ENCODE measurements at places on chromosomes 1 and 21.

DNA sequence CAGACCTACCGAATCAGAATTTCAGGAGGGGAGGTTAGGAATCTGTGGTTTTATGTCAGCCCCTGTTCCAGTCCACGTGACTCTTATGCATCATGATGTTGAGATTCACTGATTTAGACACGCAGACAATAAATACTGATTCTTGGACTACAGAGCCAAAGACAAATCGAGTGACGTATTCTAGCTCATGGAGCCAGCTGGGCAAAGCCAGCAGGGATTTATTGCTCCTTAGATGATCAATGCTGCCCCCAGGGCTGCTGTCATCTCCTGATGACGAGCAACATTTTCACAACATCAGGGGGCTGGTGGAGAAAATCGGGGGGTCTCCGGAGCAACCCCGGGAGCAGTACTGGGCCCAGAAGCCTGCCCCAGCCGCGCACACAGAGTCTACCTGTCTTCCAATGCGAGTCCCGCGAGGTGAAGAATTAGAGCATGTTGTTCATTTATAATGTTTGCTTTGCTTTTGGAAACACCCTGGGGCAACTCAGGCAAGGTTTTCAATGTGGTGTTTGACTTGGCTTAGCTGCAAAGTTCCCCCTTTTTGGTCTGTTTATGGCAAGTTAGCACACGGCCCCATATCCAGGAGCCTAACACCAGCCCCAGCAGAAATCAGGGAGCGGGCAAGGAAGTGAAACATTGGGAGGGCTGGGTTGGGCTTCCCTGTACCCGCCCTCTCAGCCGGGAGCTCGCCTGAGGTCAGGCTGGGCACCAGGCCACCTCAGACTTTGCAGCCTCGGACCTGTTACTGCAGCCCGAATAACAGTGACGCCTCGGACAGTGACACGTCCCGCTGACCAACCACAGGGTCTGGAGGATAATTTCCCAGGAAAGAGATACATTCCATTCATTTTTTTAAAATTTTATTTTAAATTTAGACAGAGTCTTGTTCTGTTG, 19.9 kb upstream of the CLDN14 start:
- no peak for DNase-seq

DNA sequence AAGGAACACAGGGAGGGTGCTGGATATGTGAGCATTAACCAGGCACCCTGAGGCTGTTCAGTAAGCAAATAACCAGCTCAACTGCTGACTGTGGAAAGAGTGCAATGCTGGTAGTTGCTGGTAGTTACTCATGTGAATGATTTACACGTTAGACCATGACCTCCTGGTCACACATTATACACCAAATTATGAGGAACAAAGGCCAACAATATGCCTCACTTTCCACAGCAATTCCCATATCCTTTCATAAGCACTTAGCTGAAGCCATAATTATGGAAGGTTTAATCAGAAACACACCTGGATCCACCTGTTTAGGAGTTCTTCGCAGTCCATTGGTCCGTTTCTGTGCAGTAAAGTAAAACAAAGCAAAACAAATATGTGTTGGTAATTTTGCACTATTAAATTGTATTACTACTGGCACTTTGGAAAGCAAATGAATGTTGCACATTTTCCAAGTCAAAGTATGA, 281.8 kb downstream of the VAV3 start:
- DNase-seq = peak; percentile 66

GRCh38 chr1:54415991-54416390, 9.8 kb upstream of the SSBP3 start:
- DNase-seq = no peak

DNA sequence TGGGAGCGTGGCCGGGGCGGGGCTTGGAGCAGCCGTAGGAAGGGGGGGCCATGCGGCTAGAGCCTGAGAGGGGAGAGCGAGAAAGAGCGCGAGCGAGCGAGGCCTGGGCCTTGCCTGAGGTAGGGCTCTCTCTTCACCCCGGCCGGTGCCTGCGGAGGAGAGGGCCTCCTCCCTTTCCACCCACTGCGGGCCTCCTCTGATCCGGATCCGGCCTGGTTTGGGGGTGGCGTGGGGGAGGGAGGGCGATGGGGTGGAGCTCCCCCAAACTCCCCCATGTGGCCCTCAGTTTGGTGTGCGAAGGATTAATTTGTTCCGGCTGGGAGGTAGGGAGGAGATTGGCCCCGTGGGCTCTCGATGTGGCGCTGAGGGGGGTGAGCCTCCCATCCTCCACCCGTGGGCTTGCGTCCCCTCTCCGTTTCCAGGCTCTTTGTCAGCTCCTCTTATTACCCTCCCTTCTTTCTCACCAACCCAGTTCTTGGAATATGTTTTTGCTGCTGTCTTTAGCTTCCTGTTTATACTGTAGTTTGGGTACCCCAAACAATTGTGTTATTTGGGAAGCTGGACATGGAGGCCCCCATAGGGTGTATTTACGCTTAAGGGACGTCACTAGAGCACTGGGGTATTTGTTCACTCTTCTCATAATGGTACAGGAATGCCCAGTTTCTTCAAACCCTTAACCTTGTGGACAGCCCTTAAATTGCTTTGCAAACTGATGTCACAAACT, 685 bp downstream of the UBAP2L start:
- no peak for DNase-seq

DNA sequence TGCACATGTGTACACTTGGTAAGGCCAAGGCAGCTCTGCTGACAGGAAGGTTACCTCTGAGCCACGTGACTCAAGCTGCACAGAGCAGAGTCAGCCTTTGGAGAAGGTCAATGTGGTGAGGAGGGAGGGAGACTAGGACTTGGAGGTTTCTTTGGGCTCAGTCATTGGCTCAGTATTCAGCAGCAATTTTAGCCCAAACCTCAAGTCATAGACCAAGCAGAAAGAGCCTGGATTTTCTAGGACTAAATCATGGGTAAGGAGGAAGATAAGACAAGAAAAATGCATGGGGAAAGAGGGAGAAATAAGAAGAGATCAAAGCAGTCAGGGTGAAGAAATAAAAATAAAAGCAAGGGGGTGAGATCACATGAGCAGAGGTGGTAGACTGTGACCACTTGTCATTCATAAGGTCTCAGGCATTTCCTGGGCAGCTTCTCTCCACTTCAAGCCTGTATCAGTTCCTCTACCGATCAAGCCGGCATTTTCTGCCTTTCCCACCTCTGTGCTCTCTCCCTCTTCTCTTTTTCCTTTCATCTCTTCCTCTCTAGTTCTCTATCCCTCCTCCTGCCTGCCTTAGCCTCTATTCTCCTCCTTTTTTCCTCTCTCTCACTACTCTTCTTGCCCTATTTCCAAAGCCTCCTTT, 51.7 kb upstream of the DUSP10 start:
- peak; percentile 59 for DNase-seq

GRCh38 chr1:199723250-199723956, 304.1 kb upstream of the NR5A2 start:
- DNase-seq = no peak

DNA sequence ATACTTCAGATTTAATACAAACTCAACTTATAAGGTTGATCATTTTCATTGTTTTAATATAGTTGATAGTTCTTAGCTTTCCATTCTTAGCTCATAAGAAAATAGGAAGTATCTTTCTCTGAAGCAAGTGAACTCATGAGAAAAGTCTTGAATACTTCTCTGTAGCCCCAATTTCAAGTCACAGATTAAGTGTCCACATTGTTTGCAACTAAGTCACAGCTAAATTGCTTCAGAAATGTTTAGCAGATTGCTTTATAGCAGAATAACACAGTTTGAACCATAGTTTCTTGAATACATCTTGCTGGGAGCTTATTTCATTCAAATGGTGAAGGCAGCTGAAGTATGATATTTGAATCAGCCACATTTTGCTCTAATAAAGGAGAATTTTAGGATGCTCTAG, 10.6 kb upstream of the PKN2 start:
- DNase-seq = no peak

- no peak for DNase-seq
Observed at GRCh38 chr1:169118227-169118626, 11.7 kb downstream of the ATP1B1 start.

DNA sequence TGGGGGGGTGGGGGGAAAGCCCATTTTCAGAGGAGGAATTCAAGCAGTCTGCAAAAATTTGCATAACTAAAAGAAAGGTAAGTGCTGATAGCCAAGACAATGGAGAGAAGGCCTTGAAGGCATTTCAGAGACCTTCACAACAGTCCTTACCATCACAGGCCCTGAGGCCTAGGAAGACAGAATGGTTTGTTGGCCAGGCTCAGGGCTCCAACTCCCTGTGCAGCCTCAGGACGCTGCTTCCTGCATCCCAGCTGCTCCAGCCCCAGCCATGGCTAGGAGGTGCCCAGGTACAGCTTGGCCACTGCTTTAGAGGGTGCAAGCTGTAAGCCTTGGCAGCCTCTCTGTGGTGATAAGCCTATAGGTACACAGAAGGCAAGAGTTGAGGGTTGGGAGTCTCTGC, 571.6 kb downstream of the MATN1 start:
- no peak for DNase-seq

DNA sequence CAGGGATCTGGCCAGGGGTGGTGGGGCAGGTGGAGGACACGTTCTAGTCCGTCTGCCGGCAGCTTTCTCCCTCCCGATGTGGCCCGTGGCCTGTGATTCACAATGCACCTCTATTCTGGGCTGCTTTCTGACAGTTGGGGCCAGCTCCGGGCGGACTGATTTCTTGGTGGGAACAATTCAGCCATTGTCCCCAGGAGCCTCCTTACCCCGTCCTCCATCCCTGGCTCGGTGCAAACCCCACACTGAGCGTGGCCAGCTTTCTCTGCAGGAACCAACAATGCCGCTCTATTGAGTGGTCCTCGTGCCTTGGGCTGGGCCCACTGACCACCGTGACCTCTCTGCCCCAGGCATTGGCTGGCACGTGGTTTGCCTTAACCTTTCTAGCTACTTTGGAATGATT, 29.7 kb downstream of the PADI2 start:
- no peak for DNase-seq

GRCh38 chr1:153306303-153307220, 6.2 kb downstream of the PGLYRP3 start:
- no peak for DNase-seq

DNA sequence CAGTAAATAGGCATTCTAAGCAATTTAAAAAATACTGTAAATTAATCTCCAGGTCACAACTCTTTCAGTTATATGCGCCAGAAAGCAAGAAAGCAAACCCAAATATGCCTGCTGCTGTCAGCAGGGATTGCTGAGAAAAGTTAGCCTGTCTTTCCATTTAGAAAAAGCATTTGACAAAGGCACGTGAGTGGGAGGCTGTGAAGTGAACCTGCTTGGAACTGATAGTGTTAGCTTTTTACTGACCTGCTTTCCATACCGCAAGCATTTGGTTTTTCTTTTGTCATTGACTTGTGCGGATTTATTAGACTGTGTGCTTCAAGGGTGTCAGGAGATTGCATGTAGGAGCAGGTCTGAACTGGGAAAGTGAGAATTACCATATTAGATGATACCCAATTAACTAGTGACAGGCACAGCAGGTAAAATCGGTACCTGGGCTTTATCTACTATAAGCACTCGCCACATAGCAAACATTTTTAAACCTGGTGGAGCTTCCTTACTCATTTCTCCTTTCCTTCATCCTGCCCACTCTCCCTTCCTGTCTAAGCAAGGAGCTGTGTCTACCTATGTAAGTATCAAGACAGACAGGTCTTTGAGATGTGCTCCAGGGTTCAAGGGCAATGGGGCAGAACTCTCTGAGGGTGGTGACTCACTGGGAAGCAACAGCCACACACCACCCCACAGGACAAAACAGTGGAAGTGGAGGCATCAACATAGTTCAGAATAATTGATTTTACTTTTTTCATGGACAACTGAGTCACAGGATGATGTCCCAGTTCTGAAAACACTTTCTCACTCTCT, 323.9 kb downstream of the DISC1 start:
- DNase-seq = no peak

DNA sequence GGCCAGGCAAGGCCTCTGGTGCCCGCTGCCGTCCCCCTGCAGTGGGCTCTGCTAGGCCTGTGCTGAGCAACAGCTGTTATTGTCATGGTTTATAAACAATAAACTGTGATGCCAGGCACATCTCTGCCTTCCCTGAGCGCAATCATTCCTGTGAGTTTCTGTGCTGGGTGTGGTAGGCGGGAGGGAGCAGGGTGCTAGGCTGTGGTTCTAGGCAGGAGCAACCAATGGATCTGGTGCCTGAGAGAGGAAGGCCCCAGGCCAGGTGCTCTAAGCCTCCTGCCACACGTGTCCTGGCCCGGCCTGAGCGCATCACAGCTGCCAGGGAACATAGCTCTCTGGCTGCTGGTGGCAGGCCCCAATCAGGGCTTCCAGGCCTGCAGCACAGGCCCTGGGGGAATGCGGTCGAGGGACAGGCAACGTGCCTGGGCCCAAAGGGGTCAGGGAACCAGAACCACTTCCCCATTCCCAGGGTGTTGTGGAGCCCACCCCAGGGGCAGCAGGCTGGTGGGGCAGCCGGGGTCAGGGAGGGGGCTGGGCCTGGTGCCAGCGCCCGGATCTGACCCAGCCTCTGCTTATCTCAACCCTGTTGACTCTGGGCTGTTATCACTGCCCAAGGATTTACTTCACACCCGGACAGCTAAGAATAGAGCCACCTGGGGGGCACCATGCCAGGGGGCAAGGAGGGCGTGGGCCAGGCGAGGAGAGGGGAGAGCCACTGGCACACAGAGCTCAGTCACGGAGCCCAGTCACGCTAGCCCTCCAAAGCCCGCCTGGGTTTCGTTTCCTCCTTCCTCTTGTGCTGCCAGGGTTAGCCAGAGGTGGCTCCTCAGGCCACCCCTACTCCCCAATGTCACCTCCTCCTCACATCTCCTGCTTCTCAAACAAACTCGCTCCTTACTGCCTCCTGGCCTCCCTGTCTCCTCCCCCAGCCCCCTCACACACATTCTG, 11.5 kb downstream of the TRIM46 start:
- DNase-seq = no peak

Measured in RCC 7860 (cell line).